ENCODE measurements at places on chromosomes 6 and 20.

GRCh38 chr6:111759836-111760785 is 113.1 kb downstream of the FYN start:
- DNase-seq: peak; percentile 91

- no peak for DNase-seq
These were observed 314.6 kb downstream of the ZFAND3 start for GRCh38 chr6:38133932-38134703.

DNA sequence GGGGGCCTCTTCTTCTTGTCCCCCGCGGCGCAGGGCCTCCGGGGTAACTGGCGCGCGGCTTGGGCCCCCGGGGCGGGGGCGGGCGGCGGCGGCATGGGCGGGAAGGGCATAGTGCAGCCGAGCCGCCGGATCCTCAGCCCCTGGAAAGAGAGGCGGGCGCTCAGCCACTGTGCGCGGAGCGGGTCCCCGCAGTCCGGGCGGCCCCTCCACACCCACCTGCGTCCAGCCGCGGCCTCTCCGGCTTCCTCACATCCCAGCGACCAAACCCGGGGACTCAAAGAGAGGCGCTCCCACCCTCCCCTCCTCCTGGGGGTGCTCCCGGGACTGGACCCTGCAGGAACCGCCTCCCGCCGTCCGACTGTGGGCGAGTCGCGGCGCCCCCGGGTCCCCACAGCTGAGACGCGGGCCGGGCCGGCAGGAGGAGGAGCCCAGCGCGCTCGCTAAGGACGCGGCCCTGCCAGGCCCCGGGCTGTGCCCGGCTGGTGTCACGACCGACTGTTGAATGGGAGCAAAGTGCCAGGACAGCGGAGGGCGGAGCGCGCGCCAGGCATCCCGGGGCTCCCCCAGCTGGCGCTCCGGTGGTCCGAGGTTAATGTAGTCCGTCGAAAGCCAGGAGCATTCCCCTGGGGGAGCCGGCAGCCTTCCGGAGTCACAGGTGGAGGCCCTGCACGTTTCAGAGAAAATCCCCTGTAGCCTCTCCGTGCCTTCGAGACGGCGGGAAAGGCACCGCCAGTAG is at the start of gene PRR18:
PRR18 (minus strand) TSS at position 360 of the 736 bp plus-strand sequence; CDS start at position 110, 250 bp downstream.
- no peak for DNase-seq

GRCh38 chr20:3224681-3225421 is 14.1 kb downstream of the SLC4A11 start:
- DNase-seq: no peak

All from AG10803 (cell line).